PC-3 (cell line): ENCODE measurements at places on chromosomes 2 and 18. TPM values are rescaled to one million over a fixed set of nuclear protein-coding genes. Genes with fewer than 3 reads are reported as not detected.

GRCh38 chr2:95352310-95353054 is 50.0 kb upstream of the FAHD2A start:
- H3K27ac ChIP-seq: no peak overlapping the region
- no peaks in the 10 kb centered on the region for H3K4me1 ChIP-seq
- no peaks in the 10 kb centered on the region for H3K27me3 ChIP-seq
- DNase-seq: no peak
- no peaks in the 10 kb centered on the region for H3K36me3 ChIP-seq

LNPK gene
- total RNA-seq: 19.5 and 21.9 TPM in 2 replicates

GPBAR1 gene
- total RNA-seq: 0.18 TPM in 1 of 2 replicates, not detected in the other

SP140L gene
- 2.8 and 5.0 TPM in 2 replicates for total RNA-seq

DNA sequence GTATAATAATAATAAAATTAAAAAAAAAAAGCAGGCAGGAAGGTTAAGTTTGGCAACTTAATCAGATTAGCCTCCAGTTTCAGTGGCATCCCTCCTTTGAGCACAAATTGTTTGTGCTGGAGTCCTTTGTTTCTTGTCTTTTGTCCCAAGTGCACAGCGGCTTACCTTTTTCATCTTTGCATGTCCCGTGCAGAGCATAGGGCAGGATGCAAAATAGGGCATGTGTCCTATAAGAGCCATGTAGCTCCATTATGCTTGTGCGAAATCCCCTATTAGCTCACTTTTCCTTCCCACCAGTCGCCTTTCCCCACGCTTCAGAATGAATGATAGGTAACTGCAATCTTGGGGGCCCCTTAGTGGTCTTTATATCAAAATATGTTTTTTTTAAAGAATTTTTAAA is 216.8 kb downstream of the TSN start:
- H3K4me3 ChIP-seq: no peak overlapping the region
- H3K27ac ChIP-seq: no peak overlapping the region
- no peak for DNase-seq
- peaks cover 36% of the 10 kb centered on the region for H3K27me3 ChIP-seq

- no peaks in the 10 kb centered on the region; the same call in 1 of the 2 replicates for H3K36me3 ChIP-seq
- H3K4me3 ChIP-seq: no peak within 1 kb of the TSS
- no peaks in the 10 kb centered on the region for H3K27me3 ChIP-seq
- H3K4me1 ChIP-seq: no peaks in the 10 kb centered on the region
- no peak for DNase-seq
These were observed at the start of gene ZNF892 for GRCh38 chr2:95207111-95207961. Gene ZNF892 (plus strand): TSS chr2:95207521. CDS start chr2:95207816, 295 bp downstream.

- no peak for DNase-seq
- H3K27ac ChIP-seq: no peak overlapping the region
- no peak overlapping the region for H3K4me3 ChIP-seq
- no peaks in the 10 kb centered on the region for H3K27me3 ChIP-seq
- H3K4me1 ChIP-seq: peaks cover 4% of the 10 kb centered on the region; the same call in 1 of the 2 replicates
These were observed 208.7 kb downstream of the CLIP4 start for GRCh38 chr2:29323961-29324360.

ALPG gene
- total RNA-seq: 0.12 and 0.18 TPM in 2 replicates

GRCh38 chr2:232321156-232321816 is 57.3 kb upstream of the ALPP start:
- H3K27ac ChIP-seq: no peak overlapping the region
- H3K4me1 ChIP-seq: no peaks in the 10 kb centered on the region
- H3K36me3 ChIP-seq: no peaks in the 10 kb centered on the region
- no peaks in the 10 kb centered on the region for H3K27me3 ChIP-seq
- no peak for DNase-seq

GRCh38 chr2:112540906-112541305 is 1.4 kb upstream of the POLR1B start:
- no peaks in the 10 kb centered on the region for H3K27me3 ChIP-seq
- no peak overlapping the region for H3K27ac ChIP-seq
- DNase-seq: no peak
- H3K4me1 ChIP-seq: peaks cover 16% of the 10 kb centered on the region
- peaks cover 1% of the 10 kb centered on the region for H3K36me3 ChIP-seq
- H3K4me3 ChIP-seq: peak overlapping the region; percentile 84
